CD4-positive, alpha-beta T cell treated with Interleukin-1 beta for 1 hour (primary cell): ENCODE measurements at places on chromosomes 1 and 21.

- DNase-seq: no peak
Observed at GRCh38 chr1:241061062-241061461, 295.9 kb downstream of the RGS7 start.

GRCh38 chr1:170619241-170620028 lies 44.5 kb upstream of the PRRX1 start:
- no peak for DNase-seq

- DNase-seq: peak; percentile 66
Observed at GRCh38 chr1:66764994-66765578, 12.8 kb downstream of the DYNLT5 start.

GRCh38 chr1:74943046-74943445 lies 191.1 kb upstream of the LHX8 start:
- DNase-seq: no peak

GRCh38 chr1:18348354-18348753 lies 132.4 kb upstream of the KLHDC7A start:
- DNase-seq: no peak

DNA sequence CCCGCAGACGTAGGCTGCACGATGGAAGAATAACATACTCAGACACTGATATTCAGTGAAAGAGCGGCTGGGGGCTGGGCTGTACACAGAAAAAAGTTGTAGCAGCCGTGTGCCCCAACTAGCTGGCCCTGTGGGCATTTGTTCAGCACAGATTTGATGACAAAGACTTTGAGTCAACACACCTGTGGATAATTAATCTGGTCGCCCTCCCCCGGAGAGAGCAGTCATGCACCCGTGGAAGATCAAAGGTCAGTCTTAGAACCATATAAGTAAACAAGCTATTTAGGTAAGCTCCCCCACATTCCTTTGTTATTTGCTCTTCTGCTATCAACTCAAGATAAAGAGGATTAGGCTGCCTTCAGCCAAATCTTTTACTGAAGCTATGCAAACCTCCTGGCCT lies 148.4 kb upstream of the HMCN1 start:
- no peak for DNase-seq

DNA sequence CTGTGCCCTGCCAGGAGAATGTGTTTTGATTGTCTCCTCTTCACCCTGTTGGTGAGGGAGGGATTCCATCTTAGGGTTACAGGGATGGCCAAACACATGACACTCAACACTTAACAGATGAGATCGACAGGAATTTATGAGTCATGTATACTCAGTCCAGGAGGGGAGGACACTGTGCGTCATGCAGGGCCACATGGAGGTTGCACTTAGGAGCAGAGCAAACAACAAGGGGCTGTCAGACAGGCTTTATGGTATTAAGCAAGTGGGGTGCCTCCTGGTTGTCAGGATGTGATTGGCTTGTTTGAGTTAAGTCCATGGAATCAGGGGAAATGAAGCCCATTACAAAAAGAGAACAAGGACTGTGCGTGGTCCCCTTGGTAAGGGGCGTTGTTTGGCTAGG lies 26.9 kb downstream of the EDARADD start:
- no peak for DNase-seq

GRCh38 chr1:90402893-90403849 lies 313.9 kb downstream of the BARHL2 start:
- DNase-seq: no peak

- no peak for DNase-seq
Observed at GRCh38 chr1:210323957-210324356, 4.7 kb upstream of the HHAT start.

DNA sequence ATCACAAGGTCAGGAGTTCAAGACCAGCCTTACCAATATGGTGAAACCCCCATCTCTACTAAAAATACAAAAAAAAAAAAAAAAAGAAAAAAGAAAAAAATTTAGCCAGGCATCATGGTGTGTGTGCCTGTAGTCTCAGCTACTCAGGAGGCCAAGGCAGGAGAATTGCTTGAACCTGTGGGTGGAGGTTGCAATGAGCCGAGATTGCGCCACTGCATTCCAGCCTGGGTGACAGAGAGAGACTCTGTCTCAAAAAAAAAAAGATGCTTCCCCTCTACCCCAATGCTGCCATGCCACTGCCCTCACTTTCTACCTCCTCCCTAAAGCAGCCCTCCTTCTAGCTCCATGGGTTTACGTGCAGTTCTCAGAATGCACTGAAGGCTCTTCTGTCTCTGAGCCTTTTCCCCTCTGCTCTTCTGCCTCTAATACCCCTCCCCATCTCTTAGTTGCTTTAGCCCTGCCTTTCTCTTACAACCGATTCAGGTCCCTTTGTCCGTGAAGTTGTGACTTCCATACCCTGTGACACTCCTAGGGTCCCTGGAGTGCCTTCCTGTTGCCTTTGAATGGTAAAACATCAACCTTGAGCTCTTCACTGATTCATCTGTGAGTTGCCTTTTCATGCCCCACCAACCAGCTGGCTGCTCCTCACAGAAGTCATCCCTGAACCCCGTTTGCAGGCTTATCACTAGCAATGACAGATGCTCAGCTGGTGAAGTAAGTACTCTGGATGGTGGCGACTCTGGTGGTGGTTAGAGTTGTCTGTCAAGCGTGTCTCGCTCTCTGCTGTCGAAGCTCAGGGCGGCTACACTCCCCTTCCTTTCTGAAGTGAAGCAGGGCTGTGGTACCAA lies 234.9 kb downstream of the RHOU start:
- no peak for DNase-seq

- DNase-seq: no peak
Observed at GRCh38 chr1:80776266-80776665, 1024.5 kb upstream of the ADGRL2 start.

DNA sequence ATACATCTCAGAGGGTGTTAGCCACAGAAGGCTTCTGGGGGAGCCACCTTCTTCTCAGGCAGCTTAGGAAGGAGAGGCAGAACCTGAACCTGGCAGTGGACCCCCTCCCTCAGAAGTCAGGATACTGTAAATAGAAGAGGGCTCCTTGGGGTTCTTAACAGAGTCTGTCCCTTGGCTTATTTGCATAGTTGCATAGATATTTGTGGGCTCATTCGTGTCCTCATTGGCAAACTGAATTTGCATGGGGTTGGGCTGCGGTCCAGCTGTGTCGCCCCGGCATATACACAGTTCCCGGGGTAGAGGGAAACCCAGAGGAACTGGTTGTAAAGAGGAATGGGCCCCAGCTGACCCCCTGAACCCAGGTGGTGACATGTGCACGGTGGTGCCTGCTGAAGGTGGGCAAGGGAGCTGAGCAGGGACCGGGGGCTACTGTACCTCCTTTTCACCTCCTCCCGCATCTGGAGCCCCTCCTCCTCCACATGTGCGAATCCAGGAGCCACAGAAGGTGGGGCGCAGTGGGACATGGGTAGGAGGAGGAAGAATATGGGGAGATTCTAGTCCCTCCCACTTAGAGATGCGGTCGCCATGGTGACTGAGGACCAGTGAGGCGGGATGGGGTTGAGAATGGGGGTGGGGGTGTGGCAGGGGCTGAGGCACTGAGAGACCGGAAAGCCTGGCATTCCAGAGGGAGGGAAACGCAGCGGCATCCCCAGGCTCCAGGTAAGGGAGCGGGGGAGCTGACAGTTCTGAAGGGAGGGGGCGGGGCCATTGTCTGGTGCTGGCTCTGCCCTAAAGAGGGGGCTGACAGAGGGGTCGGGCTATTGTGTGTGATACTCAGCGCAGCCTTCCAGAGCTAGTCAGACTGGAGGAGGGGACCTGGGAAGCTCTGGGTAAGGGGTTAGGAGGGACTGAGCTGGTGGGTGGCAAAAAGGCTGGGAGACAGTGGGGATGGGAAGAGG lies 3.7 kb upstream of the SEMA4A start:
- DNase-seq: peak; percentile 32

- DNase-seq: no peak
Observed at GRCh38 chr21:36881228-36881627, 85.2 kb downstream of the HLCS start.

DNA sequence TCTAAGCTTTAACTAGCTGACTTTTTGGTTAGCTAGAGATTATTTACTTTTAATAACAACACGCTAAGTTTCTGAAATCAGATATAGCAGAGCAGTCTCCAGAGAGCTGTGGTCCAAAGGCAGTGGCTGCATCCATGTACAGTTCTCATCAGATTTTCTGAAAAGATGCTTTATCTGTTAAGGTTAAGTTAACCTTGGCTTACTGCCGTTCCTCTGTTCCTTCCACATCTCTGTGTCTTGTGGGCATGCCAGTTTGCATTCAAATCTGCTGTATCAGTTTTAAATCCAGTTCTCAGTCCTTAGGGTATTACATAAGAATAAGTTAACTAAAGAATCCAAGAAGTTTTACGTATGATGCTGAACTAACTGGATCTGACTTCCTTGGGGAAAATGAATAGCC lies 46.8 kb downstream of the SPATA46 start:
- DNase-seq: no peak

GRCh38 chr1:232627645-232628334 lies 2.1 kb downstream of the SIPA1L2 start:
- no peak for DNase-seq

DNA sequence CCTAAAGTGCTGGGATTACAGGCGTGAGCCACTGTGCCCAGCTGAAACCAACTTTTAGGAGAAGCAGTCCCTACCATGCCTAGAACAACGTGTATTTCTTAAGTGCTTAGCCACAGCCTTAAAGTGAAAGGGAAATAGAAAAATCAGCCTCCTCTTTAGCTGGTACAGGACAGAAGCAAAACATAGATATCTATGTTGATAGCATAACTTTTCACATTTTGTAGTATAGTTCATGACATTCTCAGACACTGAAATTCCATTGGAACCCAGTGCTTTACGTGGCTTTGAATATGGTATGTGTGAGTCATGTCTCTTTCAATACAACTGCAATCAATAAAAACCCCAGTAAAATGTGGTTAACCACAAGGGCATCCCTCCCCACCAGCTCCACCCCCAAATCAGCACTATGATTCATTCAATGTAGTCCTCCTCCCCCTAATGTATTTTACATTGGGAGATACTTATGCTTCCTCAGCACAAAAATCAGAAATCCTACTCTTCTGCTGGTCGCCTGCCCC lies 32.1 kb downstream of the TGFB2 start:
- DNase-seq: peak; percentile 32

DNA sequence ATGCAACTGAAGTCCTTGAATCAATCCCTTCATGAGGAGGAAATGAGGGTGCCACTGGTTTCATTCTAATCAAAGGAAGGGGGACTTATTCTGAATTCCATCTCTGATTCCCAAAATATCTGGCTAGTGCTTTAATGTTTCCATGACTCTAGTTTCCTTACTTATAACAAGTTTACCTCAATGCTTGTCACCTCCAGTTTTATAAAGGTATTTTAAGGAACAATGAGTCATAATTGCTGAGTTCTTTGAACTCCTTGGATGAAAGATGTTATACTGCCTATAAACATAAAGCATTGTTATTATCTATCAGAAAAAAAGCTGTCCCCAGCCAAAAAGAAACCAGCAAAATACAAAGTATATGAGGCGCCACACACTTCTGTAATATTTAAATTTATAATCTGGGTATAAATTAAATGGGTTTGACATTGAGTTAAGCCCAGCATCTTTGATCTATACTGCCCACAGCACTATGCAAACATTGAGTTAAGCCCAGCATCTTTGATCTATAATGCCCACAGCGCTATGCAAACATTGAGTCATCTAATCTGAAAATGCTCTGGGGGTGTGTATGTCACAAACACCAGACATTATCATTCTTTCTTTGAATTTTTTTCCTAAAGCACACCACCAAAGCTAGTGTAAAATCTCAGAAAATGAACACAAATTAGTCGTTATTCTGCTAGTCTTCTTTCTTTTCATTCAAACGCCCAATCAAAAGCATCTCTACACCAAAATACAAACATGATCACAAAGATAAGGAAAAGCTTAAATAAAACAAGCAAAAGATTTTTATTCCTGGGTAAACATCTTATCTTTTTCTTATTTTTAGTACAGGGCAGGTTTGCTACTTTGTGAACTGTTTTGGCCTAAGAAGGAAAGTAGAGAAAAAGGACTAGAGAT lies 11.5 kb upstream of the CXADR start:
- DNase-seq: no peak

DNA sequence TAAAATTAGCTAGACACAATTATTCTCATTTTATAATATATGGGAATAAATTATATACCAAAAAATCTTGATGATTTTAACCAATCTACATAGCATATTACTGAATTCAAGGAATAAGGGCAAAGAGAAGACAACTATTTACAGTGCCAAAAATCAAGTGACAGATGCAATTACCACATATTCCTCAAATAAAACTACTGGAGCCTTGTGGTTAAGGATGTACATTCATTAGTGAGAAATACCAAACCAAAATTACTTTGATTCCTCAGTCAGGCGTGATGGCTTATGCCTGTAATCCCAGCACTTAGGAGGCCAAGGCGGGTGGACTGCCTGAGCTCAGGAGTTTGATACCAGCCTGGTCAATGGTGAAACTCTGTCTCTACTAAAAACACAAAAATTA lies 68.8 kb upstream of the RBM34 start:
- no peak for DNase-seq

DNA sequence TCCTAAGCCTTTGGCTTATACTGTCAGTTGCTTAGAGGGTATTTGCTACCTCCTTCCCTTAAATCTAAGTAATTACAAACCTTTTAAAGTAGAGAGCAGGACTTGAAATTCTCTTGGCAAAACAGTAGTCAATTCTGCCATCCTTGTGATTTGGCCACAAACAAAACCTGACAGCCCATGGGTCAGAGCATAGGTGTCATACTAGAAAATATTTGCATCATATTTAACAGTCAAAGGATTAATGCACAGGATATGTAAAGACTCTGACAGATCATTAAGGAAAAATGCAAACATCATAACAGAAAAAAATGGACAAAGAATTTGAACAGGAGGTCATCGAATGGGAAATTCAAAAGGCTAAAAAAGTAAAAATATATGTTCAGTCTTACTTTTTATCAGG lies 50.5 kb downstream of the ZFYVE9 start:
- no peak for DNase-seq

- no peak for DNase-seq
Observed at GRCh38 chr1:201653883-201654282, 115.0 kb downstream of the NAV1 start.

DNA sequence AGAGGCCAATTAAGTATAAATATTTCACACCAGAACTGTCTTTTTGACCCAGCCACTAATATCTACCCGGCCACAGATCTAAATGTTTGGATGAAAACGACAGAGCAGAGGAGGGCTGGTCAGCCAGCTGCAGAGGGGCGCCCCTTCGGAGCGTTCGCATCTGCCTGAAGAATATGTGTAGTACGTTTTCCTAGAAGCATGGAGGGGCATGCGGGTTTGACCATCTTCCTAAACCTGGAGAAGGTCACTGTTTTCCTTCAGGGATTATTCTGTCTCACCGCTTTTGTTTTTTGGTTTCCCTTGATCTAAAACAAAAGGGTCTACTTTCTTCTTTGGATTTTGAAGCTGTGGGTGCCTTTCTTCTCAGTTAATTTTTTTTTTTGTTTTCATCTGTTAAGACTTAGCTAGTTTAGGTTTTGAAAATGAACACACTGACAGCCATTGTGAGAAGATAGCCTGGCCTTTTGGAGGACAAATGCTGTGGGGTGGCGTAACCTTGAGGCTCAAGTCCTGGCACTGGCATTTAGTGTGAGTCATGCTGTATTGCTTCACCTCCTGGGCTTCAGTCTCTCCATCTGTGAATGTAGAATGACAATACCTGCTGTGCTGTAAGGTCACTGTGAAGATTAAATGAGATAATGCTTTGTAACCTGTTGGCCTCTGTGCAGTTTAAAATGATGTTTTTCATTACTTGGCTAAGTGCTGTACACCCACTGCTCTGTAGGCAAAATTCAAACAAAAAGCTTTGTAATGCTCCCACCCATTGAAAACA lies 74.1 kb upstream of the IRF2BP2 start:
- DNase-seq: no peak

GRCh38 chr1:66787641-66788040 lies 13.4 kb downstream of the INSL5 start:
- no peak for DNase-seq
